ENCODE measurements at places on chromosomes 16 and 17. TPM values are rescaled to one million over a fixed set of nuclear protein-coding genes. Genes with fewer than 3 reads are reported as not detected.

- ATAC-seq, result no peak
These were observed 174.6 kb upstream of the ZNF469 start for GRCh38 chr16:88208112-88208511.

- no peak for ATAC-seq
These were observed 35.1 kb downstream of the ZFPM1 start for GRCh38 chr16:88487920-88488851.

GRCh38 chr16:15518381-15519351, 84.3 kb downstream of the BMERB1 start:
- ATAC-seq, result peak; percentile 97

RPUSD1 gene
- total RNA-seq, result 23.8 TPM
